Stimulated activated naive CD8-positive, alpha-beta T cell treated with anti-CD3 and anti-CD28 coated beads, Interleukin-15, Interleukin-2, amounts not matched to agents 100 U/mL and 50 U/mL, for 24 hours (primary cell): ENCODE measurements at places on chromosomes 5 and 9.

DNA sequence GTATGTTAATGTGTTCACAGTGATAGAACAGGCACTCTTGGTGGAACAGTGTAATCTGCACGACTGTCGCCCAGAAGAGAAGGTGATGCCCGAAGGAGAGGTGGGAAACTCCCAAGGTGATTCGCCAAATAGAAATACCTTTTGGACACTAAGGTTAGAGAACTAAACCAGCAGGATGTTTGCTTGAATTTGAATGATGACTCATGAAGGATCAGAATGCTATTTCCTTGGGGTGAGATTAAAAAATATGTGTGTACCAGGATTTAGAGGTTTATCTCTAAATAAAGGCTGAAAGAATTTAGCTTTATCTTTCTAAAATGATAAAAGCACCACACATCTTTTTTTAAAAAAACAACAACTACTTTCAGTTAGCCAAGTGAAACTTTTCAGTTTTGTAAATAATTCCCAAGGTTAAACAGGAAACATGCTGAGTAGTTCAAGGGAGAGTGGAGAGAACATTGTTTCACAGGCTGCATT lies 297.4 kb upstream of the TAS2R1 start:
- no peak for DNase-seq

DNA sequence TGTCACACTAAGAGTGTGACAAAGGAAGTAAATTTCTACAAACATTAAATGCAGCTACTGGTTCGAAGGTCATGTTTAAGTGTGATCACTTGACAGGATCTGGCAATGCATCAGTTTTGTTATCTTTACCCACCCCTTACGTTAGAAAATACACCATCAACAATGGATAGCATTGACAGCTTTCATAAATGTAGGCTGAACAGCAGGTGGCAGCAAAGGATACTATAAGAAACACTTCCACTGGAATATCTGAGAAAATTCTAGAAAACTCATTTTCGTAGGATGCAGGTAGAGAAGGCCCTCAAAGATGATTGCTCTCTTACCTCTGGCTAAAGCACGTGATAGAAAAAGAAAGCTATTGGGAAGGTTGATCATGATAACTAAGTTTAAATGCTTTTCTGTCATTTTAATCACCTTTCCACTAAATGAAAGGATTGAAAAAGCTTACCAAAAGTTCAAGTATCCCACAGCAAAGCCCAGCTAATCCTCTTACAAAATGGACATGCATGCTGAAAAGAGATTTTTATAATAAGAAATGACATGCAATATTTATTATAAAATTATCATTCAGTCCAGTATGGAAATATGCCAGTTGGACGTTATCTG lies 292.5 kb downstream of the PARP8 start:
- no peak for DNase-seq

DNA sequence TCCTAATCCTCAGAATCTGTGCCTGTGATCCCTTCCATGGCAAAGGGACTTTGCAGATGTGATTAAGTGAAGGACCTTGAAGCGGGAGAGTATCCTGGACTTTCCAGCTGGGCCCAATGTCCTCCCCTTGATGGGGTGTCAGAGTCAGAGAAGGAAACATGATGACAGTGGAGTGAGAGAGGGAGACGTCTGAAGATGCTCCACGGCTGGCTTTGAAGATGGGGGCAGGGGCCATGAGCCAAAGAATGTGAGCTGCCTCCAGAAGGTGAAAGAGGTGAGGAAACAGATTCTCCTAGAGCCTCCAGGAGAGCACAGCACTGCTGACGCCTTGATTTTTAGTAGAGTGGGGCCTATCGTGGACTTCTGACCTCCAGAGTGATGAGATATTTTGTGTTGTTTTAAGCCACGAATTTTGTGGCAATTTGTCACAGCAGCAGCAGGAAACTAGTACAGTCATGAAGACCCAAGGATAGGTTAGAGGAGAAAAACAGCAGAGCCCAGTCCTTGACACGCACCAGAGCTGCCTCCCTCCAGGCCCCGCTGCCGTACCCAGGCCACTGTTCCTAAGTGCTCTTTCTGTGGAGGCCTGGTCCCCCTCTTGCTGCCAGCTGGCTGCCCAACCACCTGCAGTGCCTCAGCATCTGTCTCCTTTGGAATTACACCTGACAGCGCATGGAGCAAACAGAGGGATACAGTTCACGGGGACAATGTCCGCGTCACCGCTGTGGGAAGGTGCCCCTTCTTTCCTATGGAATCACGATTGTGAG lies 78.1 kb downstream of the MACROH2A1 start:
- DNase-seq = no peak

DNA sequence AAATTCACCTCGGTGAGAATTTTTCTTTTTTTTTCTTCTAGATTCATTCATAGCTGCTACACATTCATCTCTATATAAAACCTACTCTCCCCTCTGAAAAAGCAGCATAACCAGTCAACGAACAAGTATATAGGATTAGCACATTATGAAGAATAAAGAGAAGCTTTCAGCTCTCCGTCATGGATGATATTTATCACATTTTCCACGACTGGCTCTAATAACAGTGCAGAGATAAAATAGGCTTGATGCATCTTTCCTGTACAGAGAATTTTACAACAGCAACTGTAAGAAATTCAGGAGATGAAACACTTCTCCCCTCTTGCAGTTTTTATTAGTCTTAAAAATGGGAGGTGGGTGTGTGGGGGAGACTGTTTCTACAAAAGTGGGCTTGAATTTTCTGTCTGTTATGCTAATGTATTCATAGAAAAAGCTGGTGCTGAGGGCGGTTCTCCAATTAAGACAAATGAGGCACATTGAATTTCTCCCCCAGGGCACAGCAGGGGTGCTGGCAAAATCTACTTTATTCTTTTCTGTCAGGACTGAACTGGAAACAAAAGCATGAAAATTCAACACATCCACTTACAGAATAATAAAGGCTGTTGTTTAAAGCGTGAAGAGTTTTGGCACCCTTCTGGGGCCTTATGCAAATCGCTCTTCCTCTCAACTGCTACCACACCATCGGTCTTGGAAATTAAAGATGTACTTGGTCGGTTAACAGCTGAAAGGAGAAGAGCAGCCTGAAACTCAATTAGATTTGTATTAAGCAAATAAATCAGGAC lies 233.9 kb upstream of the ZNF608 start:
- no peak for DNase-seq

DNA sequence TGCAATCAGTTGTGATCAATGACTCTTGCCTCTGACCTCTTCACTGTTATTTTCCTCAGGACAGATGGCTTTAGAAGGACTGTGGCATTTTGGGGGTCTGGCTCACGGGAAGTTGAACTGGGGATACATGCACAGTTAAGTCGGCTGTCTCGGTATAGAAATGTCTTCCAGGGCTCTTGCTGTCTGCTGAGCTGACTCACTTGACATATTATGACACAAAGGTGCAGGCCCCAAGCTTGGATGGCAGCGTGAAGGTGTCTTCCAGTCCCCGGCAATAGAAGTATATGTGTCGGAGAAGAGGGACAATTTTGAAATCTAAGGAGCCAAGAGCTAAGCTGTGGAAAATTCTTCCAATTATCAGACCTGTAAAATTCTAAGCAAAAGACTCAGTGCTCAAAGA lies 9.8 kb upstream of the ARSI start:
- DNase-seq = no peak
